ENCODE measurements at places on chromosomes 1 and 21. TPM values are rescaled to one million over a fixed set of nuclear protein-coding genes. Genes with fewer than 3 reads are reported as not detected.
A peak's percentile ranks its signal among the peaks of the same experiment; 100 is the strongest.

DNA sequence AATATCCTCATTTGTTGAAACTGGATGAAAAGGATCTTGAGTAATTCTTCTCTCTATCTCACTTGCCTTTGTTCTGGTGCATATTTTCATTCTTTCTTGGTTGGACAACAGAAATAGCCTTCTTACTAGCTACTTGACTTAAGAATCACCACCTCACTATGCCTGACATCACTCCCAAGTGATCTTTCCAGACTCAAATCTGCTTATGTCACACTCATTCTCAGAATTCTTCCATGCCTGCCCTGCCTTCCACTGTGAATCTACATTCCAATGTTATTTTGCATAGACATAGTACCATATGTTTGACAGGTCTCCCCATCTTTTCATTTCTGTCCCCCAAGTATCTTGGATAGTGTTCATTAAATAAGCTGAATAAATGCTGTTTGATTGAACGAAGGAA lies 78.5 kb upstream of the DPYD start:
- no peak for DNase-seq

DNA sequence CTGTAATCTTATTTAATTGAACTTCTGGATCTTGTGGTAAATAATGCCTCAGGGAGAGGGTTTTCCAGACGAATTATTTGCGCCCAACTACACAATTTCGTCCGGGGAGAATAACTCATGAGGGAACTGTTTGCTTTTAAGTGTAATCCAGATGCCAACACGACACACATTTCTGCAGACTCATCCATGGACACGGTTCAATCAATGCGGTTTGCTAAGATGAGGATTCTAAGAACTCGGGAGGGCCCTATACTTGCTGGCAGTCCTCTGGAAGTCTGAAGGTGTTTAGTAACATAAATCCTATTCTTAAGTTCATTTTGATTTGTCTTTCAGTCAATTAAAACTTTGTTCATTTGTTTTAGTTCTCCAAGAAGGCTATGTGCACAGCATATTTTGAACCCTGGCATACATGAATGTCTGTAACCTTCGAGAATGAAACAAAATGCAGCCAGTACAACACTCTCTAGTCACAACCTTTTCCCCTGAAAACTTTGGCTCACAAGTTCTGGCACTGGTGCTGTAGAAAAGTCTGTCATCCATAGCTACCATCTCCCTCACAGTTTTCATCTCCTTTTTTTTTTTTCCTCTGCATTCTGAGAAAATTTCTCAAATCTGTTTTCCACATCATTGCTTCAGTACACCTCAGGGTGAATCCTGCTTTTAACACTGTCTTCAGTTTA lies 38.8 kb downstream of the DIPK1A start:
- no peak for DNase-seq

GRCh38 chr1:198741744-198742143 lies 102.9 kb downstream of the PTPRC start:
- DNase-seq, result peak; percentile 17

- no peak for DNase-seq
Measured at GRCh38 chr1:28280977-28281381, 21.7 kb downstream of the SESN2 start.

- DNase-seq, result no peak
Measured at GRCh38 chr1:179369751-179370341, 4.1 kb downstream of the AXDND1 start.

DNA sequence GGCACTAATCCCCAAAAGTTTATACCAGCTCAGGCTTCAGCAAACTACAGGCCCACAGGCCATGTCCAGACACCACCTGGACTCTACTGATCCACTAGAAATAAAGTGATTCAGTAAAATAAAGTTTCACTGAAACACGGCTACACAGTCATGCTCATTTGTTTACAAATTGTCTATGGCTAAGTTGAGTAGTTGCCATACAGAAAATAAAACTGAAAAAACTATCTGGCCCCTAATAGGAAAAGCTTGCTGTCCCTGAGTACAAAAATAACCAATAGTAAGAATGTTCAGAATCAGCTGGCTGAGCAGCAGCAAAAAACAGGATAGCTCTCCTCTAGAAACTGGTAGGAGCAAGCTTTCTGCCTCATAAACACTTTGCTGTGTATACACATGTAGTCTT lies 221.5 kb downstream of the RERE start:
- no peak for DNase-seq

DNA sequence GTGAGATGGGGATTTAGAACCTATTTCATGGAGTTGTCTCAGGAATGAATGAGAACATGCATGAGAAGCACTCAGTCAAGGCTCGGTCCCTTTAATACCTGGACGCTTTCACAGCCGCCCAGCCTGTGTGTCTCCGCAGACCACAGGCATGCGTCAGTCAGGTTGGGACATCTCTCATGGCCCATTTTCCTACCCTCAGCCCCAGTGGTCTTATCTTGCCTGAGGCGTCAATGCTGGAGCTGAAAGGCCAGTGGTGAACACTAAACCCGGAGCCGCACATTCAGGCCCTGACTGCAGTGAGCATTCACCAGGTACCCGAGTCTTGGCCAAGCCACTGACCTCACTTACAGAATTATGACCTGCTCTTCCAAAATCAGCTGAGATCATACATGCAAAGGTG lies 263.2 kb upstream of the RAB4A start:
- no peak for DNase-seq

DNA sequence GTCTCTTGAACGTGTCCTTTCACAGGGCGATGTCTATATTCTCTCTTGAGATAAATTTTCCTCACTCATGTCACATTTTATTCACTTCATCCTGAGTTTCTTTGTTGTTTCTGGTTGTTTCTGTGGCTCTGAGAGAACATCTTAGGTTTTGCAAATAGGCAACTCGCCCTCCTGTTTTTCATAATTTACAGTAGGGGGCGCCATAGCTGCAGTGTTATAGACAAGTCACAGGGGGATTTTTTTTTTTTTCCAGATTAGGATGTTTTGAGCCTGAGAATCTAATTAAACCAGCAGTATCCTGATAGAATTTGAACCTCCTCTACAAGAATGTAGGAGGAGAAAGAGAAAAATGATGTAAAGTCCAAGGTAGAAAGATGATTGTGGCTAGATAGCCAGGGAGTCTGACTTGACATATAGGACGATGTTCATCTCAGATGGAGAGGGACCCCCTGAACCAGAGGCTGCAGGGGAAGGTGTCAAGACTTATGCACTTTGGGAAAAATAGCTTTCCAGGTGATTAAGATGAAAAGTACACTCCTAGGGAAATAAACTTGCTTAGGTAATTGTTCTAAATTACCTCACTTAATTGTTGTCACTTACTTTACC lies 76.3 kb downstream of the ZP4 start:
- no peak for DNase-seq

- DNase-seq, result no peak
Measured at GRCh38 chr1:217062586-217062985, 339.4 kb upstream of the ESRRG start.

GRCh38 chr1:219670426-219671149 lies 57.7 kb upstream of the ZC3H11B start:
- DNase-seq, result peak; percentile 47

- DNase-seq, result no peak
Measured at GRCh38 chr1:18673976-18674375, 43.3 kb downstream of the PAX7 start.

DNA sequence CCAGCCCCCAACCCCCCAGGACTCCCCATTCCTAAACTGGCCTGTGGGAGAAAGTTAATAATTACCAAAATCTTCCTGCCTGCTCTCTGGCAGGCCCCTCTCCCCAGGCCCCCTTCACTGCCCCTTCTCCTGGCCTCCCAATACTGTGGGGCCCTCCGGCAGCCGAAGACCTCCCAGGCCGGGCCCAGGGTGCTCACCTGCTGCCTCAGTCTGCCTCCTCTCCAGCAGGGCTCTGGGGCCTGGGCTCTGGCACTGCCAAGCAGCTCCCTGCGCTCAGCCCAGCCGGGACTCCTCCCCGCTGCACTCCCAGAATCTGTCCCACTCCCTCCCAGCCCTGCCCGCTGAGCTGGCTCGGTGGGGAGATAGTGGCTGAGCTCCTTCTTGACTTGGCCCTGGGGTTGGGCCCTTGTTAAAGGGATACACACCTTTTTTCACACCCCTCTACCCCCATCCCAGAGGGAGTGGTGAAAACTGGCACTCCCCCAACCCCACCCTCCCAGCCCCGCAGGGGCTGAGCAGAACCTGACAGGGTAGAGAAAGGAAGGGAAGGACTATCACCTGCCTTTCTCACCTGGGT lies at the start of gene S100A16:
TSS of gene S100A16 (minus strand) at position 383 of the 577 bp plus-strand sequence. CDS start 4,986 bp downstream, outside the sequence.
- peak; percentile 88 for DNase-seq

DNA sequence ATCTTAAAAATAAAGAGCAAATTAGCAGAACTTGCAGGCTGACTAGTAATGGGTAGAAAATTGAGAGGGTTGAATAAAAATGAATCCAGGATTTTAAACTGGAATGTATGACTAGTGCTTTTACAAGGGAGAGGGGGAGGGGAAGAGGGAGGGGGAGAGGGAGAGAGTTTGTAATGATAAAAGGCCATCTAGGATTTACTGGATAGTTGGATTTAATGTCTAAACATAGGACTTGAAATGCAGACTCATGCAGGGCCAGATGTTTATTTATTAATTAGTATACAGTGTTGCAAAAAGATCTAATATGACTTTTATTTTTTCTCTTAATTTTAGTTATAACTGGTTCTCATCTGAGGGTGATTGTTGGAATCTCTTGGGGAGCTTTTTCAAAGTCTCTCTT lies 4.3 kb downstream of the ZNF326 start:
- DNase-seq, result no peak

DNA sequence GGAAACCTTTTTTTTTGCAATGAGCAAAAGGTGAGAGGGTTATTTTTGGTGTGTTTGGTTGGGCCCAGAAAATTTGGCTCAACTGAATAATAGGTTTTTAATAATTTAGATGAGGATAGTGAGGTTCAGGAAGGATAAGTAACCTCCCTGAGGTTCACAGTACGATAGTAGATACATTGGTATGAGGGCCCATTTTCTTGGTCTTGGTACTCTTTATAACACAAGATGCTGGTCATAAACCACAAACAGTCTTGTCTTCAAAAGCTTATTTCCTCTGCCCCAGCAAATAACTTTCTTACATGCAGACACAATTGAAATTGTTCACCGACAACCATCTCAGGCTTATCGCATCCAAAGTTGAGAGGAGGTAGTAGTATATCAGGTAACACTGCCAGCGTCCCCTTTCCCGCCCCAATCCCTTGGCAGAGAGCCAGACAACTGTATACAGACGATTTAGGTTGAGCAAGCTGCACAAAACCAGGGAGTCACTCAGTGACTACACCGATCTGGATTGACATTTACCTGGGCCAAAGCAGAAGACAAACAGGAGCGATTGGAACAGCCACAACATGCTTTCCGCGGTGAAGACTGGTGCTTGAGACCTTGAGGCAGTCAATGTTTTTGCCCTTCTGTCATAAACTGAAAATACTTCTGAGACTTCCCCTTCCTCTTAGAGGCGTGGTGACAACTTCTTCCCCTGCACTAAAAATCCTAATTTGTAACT lies at the start of gene SLAMF6:
TSS of gene SLAMF6 (minus strand) at position 634 of the 724 bp plus-strand sequence. CDS start at position 571, 63 bp downstream.
- DNase-seq, result no peak

- DNase-seq, result peak; percentile 69
Measured at GRCh38 chr1:67393240-67393639, 37.0 kb downstream of the SERBP1 start.

DNA sequence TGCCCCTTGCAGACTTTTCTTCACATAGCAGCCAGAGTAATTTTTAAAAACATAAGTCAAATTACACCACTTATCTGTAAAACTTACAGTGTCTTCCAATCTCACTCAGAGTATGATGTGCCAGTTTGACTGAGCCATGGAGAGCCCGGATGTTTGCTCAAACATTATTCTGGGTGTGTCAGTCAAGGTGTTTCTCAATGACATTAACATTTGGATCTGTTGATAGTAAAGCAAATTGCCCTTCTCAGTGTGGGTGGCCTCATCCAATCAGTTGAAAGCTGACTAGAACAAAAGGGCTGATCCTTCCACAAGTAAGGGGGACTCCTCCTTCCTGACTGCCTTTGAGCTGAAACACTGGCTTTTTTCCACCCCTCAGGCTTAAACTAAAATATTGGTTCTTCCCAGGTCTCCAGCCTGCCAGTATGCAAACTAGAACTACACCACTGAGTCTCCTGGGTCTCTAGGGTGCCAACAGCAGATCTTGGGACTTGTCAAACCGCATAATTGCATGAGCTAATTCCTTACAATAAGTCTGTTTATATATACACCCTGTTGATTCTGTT lies 157.9 kb upstream of the CTTNBP2NL start:
- DNase-seq, result no peak

GRCh38 chr1:97630948-97631347 lies 289.9 kb downstream of the DPYD start:
- DNase-seq, result no peak

The TIAM1 gene
- 0.35 TPM for polyA plus RNA-seq

The RAB13 gene
- polyA plus RNA-seq, result 40.8 TPM

The CRYAA gene
- not detected for polyA plus RNA-seq

The GCSAML gene
- not detected for polyA plus RNA-seq

The SLAMF9 gene
- not detected for polyA plus RNA-seq

The KRTAP7-1 gene
- polyA plus RNA-seq, result not detected

The GUCA2B gene
- polyA plus RNA-seq, result not detected

The KLF17 gene
- not detected for polyA plus RNA-seq

The CELA3A gene
- polyA plus RNA-seq, result 2.2 TPM

All from psoas muscle (tissue), 8 donors.